Vagina (tissue), 2 donors: ENCODE measurements at places on chromosomes 4 and X.

DNA sequence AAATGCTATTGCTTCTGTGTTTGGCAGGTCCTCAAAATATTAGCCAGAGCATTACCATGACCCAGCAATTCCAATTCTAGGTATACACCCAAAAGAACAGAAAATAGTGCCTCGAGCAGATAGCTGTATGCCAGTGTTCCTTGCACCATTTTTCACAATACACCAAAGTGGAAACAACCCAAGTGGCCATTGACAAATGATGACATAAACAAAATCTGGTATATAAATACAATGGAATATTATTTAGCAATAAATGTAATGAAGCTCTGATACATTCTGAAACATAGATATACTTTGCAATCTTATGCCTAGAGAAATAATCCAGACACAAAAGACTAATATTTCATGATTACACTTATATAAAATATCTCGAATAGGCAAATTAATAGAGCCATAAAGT, 451.8 kb upstream of the PCDH7 start:
- no peak for DNase-seq

DNA sequence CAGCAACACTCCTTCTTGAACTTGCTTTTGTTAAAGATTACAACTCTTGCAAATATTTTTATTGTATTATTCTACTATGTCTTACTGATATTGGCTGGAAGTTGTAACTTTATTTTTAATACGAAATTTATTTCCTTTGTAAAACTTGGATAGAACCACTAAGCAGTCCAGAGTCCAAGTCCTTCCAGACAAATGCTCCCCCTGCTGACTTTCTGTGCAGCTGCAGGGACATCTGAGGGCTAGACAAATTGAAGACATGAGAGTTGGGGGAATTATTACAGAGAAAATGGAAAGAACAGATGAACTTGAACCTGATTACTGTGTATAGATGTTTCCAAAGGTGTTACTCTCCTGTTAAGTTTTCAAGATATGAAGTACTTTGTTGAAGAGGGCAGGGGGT, 238.8 kb downstream of the GRIA3 start:
- no peak for DNase-seq

DNA sequence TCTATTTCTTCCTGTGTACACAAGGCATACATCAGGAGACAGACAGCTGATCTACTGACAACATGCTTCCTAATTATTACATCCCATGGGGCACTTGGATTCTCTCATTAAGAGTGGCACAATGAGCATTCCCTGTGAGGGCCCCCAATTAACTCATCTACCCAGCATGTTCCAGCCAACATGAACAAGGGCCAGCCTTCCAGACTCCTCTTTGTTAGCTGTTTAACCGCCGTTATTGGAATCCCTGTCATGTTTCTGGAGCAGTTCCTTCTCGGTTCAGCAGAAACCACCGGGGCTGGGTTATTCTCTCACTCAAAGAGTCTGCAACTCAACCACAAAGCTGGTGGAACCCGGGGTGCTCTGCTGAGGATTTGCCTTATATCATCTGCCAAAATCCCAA, 9.9 kb upstream of the GPM6B start:
- no peak for DNase-seq

GRCh38 chr4:175951794-175952193, 113.8 kb upstream of the WDR17 start:
- DNase-seq, result no peak

GRCh38 chrX:93649381-93649780, 24.0 kb downstream of the NAP1L3 start:
- DNase-seq, result no peak

DNA sequence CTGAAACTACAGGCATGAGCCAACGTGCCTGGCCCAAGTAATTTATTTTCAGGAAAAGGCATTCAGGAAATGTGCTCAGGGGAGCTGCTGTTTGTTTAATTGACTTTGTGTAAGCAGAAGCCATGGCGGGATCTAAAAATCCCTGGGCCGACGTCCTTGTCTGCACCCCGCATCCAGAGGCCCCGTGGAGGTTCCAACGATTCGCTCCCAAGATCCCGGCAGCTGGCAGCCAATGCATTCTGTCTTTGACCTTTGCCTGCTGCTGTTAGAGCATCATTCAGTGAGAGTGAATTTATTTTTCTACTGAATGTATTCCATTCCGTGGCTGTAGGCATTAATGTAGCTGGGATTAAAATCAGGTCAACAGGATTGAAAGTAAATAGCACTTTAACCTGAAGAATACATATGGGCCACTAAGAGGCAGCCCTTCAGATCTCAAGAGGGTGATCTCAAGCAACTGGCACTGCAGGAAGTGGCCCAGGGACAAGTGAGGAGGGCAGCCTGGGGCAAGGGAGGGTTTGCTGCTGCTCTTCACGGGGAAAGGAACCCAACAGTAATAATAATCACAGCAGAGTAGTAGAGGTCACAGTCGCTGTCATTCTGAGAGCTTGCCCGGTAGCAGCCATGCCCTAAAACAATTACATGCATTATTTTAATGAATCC, 75.2 kb downstream of the PSAPL1 start:
- DNase-seq, result no peak

- no peak for DNase-seq
Measured at GRCh38 chr4:89308161-89308500, 531 bp upstream of the GPRIN3 start.

- peak; percentile 85 for DNase-seq
Measured at GRCh38 chrX:68822641-68823410, 6.0 kb upstream of the EFNB1 start.

- DNase-seq, result no peak
Measured at GRCh38 chr4:184873054-184873453, 47.3 kb upstream of the ACSL1 start.

DNA sequence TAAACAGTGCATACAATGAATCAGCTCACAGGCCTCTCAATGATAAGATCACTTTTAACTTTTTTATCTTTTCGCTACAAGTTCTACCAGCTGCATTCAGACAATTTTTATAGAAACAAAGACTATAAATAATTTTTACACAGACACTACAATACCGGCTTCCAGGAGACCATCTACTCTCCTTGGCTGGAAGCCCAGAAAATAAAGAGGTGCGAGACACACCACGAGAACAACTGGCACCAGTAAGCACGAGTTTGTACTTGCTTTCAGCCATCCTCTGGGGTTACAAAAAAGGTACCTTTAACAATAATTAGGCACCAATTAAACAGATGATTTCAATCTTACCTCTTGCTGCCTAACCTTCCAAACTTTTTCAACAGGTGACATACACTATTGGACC, 11.2 kb upstream of the PRDX4 start:
- no peak for DNase-seq

GRCh38 chrX:115499112-115499805, 61.7 kb upstream of the PLS3 start:
- no peak for DNase-seq

DNA sequence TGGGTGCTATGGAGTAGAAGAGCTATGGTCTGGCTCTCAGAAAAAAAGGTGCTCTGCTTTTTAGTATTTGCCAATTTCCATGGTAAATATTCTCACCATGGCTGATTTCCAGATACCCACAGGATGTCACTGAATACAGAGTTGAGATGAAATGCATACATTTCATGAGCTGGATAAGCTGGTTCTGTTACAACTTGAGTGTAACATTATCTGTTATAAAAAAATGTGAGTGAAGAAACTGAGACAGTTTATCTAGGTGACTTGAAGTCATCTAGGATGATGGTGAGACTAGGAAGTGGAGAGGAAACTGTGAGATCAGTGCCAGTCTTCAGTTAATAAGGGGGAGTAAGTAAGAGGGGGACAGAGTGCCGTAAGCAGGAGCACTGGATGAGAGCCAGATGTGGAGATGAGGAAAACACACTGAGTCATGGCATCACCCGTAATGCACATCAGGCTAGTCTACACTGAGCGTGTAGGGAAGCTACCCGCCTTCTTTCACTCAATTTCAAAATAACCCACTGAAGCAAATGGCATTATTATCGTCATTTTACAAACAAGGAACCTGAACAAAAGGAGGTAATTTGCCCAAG, 5.0 kb downstream of the HPSE start:
- no peak for DNase-seq

DNA sequence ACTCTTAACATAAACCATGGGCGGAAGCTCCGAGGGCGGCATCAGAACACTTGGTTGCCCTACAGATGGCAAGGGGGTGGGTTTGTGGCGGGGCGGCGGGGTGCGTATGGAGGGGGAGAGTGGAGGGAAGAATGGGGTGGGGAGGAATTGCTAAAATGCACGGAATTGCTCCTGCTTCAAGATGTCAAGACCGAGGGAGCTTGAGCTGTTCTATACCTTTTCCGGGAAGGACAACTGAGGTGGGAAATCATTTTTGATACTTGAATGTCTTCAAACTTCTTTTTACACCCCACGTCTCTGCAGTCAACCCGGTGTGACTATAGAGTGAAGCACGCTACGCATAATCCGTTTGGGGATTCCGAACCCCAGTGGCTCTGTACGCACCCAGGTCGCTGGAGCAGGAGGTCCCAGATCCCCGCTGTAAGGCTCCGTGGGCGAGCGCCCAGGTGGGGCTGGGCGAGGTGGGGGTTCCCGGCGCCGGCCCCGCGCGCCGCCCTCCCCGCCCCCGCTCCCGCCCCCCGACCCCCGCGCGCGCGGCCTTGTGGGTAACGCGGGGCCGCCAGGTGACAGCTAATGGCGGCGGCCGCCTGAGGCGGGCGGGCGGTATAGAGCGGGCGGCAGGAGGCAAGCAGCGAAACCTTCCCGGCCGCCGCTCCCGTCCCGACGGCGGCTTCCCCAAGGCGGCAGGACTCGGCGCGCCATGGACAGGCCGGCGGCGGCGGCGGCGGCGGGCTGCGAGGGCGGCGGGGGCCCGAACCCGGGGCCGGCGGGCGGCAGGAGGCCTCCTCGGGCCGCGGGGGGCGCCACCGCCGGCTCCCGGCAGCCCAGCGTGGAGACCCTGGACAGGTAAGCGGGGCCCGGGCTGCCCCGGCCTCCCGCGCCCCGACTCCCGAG, at the start of gene MTMR1:
MTMR1 (plus strand) TSS at position 566 of the 894 bp plus-strand sequence; CDS start at position 701, 135 bp downstream.
- DNase-seq, result no peak

DNA sequence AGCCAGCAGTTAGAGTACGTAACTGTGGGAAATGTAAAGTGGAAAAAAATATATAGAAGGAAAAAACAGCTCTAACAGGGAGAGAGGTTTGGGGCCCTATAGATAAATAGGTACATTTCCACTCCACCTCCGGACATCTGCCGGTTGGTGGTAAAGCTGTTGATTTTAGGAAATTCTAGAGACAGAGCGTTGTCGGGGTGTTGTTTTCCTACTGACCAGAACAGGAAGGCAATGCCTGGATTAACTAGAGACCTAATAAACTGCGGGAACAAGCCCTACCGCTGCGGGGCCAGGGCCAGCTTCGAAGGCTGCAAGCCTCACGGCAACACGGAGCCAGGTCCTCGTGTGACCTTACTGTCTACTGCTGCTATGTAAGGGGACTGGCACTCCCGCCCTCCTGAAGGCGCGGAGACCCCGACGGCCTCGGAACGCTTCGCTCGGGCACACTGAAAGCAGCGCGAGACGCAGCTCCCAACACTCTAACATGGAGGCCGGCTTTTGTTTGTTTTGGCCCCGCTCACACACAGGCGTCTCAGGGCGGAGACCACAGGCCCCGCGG, 702 bp upstream of the CDKN2AIP start:
- DNase-seq, result peak; percentile 84

GRCh38 chrX:34918091-34918736, 24.4 kb upstream of the FAM47B start:
- no peak for DNase-seq

- no peak for DNase-seq
Measured at GRCh38 chr4:80307183-80307735, 28.3 kb upstream of the CFAP299 start.
